AG09319 (cell line): ENCODE measurements at places on chromosomes 5 and 9.

- no peak for DNase-seq
These were observed 1917.9 kb downstream of the EFNA5 start for GRCh38 chr5:105752801-105753200.

DNA sequence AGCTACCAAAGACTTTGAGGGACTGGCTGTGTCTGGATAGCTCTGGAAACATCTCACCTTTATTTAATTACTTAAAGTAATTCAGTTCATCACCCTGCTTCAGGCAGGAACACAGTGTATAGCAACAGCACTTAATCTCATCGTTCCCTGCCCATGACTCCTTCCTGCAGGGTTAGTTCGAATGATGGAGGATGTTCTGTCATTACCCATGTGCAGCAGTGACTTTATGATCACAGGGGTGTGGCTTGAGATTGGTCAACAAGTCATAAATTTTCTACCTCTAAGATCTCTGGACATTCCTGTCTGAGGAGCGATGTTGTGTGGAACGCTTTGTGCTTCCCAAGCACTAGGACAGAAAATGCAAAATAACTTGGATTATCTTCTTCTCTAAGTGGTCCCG is 37.1 kb upstream of the PRUNE2 start:
- DNase-seq: no peak

GRCh38 chr5:172855597-172856292 is 21.7 kb downstream of the ERGIC1 start:
- DNase-seq: no peak

GRCh38 chr5:17748941-17749340 is 114.7 kb downstream of the TAF11L14 start:
- DNase-seq: no peak

DNA sequence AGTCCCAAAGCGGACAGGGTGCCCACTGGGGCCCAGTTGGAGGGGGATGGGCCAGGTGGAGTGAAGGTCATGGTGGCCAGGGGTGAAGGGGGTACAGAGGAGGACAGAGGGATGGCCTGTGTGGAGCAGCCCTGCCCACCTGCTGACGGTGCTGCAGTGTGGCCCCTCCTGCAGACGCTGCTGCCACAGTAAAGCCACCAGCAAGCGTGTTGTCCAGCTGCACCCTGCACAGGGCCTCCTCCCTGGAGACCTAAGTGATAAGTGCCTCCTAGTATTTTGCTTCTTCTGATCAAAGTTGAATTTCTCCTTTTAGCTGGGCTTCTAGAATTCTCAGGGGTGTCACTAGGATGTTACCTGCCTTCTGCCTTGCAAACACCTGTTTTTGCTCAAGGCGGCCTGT is 299.3 kb upstream of the IRX4 start:
- no peak for DNase-seq

DNA sequence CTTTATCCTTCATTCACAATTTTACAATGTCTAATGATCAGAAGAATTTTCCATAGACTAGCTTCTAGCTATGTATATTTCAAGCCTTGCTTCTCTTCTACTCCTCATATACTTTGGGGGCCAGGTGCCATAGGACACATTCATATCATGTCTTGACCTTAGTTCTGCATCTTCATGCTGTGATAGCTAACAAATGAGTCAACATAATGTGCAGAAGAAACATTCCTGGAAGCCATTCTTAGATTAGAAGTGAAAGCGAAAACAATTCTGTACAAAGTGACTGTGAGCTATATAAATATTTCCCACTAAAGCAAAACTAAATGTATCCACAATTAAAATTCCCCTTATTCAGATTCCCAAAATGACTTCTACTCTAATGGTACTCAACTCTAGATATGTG is 320.2 kb upstream of the NREP start:
- no peak for DNase-seq

DNA sequence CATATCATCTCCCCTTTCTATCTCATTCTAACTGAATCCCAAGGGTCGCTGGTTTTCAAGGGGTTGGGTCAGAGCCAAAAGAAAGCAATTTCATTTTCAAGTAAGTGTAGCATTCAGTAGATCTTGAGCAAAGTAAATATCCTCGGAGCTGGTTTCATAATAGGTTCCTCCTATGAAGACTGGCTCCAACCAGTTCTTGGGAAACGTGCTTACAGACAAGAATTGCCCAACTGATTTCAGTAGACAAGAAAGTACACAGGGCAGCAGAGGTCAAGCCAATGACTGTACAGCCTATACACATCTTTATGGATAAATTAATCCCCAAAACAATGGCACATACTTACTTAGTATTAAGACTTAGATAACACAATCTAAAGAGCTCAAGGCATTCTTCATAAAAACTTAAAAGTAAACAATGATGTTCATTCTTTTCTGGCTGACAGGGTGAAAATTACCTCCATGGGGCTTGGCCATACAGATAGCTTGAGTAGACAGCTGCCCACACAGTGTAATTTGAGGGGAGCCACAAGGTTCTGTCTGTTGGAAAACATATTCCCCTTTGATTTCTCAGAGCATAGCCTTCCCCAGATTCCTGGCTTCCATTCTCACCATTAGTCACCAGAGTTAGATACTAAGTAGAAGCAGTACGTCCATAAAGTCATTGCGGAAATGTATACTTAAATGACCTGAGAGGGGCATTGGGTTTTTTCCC is 163.9 kb downstream of the ARRDC3 start:
- peak; percentile 50 for DNase-seq

DNA sequence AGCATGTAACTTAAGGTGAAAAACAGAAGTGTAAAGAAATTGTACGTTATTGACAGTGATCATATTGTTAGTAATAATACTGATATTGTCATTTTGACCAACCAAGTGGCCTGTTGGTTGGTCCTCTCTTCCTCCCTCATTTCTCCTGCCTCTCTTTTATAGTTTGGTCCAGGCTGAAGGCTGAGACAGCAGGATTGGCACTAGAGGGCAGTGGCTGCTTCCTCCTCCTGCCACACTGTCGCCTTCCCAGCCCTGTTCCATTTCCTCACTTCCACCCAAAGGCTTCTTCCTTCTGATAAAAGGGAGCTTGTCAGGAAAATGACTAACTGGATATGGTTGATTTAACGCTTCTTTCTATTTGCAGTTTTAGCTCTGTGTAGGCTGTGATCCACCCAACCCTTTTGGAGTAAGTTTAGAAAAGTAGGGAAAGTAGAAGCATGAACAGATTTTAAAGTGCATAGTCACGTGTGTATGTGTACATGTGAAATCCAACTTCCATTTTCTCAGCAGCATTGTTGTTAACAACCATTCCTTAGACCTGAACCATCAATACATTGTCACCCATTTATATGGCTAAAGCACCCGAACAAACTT is 35.6 kb downstream of the PTCD2 start:
- peak; percentile 5 for DNase-seq

DNA sequence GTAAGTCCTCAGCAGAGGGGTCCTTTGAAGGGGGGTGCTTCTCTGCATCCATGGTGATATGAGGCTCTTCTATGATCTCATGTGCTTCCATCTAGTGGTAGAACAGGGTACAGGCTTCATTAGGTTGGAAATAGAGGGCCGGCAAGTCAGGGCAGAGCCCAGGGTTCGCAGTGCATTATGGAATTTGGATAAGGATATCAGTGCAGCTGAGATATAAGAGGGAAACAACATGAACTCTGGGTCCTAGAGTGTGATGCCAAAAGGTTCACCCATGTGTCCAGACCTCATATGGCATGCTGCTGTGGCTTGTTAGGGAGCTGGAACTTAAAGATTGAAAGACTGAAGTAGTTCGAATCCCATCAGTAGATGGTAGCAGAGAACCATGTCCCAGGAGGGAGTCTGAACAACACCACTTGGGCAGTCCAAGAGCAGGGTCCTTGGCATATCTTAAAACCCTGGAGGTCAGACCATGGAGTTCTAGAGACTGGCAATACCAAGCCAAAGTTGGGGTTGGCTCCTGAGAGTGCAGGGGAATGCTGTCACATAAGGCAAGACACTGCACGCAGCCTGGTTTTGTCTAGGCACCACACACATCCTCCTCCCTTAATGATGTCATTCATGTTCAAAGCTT is 2.3 kb downstream of the FAM221B start:
- peak; percentile 44 for DNase-seq
